HuH-7.5 (cell line): ENCODE measurements at places on chromosomes 12 and 14.

- DNase-seq, result no peak
Measured at GRCh38 chr12:57096099-57096572, 7.2 kb downstream of the NAB2 start.

DNA sequence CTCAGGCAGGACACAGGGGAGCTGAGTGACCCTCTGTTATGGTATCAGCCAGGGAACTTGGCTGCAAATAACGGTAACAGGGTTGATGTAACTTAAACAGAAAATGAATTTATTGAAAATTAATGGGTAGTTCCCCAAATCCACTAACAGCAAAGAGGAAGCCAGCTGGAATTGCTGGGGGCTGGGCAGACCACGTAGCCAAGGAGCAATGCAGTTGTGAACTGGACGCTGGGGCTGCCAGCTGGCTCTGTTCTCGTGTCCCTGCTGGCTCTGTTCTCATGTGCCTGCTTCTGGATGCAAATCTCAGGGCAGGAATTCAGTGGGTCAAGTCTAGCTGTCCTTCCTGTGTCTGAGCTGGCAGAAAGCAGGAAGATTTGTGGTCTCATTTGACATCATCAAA, 1383.3 kb upstream of the TMEM132C start:
- no peak for DNase-seq

DNA sequence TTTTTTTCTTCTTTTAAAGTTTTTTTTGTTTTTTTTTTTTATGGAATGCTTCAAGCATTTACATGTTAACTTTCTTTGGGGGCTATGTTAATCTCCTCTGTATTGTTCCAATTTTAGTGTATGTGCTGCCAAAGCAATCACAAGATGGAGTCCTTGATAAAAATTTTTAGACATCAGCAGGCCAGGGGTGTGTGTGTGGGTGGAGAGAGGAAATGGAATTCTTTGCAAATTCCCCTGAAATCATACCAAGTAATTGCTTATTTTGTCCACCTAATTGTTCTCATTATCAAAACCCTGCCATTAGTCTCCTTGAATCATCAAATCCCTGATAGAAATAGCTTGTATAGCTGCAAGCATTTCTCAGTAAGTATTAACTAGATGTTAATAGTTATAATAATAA, 21.7 kb downstream of the RNF212B start:
- no peak for DNase-seq

GRCh38 chr12:132475304-132476037, 14.5 kb upstream of the FBRSL1 start:
- DNase-seq, result no peak

DNA sequence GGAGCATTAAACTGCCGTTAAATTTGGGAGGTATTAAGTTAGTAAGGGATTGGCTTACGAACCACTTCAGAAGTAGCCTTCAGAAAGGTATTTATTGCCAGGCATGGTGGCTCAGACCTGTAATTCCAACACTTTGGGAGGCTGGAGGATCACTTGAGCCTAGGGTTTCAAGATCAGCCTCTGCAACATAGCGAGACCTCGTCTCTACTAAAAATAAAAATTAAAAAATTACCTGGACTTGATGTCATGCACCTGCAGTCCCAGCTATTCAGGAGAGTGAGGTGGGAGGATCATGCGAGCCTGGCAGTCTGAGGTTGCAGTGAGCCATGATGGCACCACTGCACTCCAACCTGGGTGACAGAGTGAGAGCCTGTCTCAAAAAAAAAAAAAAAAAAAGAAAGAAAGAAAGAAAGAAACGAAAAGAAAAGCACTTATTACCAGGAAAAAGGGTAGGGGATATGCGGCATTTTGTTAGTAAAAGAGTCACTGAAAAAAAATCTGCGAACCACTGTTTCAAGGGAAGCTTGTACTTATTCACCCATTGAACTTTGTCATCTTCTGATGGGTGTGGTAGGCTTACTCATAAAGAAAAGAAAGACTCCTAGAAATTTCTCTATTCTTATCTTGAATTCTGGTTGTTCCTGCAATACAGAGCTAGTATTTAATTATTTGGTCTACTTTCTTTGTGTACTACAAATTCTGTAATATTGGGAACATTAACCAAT, 33.6 kb upstream of the PLEKHA5 start:
- no peak for DNase-seq

DNA sequence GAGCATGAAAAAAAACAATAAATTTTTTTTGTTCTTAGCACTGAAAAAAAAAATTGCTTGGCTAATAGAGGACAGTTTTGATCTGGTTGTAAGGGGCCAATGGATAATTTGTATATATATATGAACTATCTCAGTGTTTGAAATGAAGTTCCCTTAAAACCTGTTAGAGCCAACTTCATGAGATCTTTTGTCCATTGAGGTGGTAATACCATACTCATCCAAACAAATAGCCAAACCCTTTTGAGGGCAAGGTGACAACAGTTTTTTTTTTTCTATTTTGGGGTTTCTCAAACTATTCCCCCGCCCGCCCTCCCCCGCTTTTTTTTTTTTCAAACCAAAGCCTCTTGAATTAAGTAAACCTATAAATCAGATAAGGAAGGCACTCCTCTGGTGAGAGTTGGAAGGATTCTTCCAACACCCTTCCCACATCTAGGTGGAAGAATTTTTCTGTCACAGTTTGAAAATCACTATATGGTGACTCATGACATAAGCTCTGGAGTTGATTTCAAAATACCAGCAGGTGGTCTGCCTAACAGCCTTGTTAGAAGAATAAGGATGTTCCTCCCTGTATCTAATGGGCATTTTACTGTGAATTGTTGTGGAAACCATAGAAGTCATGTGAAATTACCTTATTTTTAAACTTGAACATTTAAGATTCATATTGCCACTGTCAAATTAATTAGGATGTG, 10.2 kb downstream of the ARHGAP5 start:
- peak; percentile 59 for DNase-seq

GRCh38 chr14:75907756-75908359, 73.9 kb downstream of the TGFB3 start:
- DNase-seq, result no peak

DNA sequence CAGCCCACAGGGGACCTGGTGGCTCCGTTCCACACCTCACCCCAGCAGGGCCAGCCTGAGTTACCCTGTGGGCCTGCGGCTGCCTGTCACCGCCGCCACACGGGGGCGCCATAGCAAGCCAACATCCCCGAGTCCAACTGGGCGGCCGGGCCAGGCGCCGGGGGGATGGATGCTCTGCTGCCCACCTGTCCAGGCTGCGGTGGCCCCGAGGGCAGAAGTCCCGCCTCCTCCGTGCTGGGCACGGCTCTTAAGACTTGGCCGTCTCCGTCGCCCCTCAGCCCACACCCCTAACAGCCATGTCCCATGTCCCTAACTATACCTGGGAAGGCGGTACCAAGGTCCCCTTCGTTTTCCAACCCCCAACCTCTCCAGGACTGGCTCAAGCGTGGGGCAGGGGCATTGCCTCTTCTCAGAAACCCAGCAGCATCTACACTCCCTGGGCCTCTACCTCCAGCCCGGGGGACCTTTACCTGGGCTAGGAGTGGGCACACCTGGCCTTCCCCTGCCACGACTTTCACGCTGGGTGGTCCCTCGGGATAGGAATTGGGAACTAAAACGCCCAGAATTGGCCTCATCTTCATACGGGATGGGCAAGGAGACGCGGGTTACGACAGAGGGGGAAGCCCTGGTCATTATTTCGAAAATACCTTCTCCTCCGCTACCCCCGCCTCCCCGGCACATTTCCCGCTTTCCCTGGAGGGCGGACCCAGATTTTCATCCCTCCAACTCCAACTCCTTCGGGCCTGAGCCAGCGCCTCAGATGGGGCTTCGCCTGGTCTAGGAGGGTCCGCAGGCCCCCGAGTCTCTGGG, 1.1 kb upstream of the CYP46A1 start:
- peak; percentile 91 for DNase-seq

- DNase-seq, result peak; percentile 7
Measured at GRCh38 chr12:83102499-83102898, 415.8 kb downstream of the TMTC2 start.

DNA sequence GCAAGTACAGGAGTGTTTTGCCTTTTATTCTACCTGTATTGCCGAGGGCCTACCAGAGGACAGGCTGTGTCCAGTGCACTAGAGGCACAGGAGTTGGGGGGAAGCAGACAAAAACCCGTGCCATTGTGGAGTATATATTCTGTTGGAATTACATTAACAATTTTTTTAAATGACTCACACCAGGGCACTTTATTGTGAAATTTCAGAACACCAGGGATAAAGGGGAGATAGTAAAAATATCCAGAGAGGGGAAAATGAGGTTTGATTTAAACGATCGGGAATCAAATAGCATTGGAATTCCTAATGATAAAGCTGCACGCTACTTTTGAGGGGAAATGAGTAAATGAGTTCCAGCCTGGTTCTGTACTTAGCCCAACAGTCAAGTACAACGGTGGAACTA, 123.2 kb downstream of the PELI2 start:
- no peak for DNase-seq

GRCh38 chr14:103065861-103066260, 8.5 kb upstream of the CDC42BPB start:
- no peak for DNase-seq

DNA sequence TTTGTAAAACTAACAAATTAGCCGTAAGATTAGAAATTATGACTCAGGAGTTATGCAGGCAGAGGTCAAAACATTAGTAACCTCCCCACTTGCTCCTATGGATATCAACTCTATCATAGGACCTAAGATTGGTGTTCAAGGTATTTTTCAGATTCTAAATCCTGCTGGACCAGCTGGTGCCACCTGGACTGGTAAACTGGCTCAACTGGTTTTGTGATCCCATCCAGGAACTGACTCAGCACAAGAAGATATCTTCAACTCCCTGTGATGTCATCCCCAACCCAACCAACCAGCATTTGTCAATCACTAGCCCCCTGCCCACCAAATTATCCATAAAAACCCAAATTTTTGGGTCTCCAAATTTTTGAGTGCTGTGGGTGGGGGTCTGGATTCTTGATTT, 98.1 kb upstream of the OR4E1 start:
- no peak for DNase-seq

- no peak for DNase-seq
Measured at GRCh38 chr14:92122761-92123160, 992 bp downstream of the CPSF2 start.

DNA sequence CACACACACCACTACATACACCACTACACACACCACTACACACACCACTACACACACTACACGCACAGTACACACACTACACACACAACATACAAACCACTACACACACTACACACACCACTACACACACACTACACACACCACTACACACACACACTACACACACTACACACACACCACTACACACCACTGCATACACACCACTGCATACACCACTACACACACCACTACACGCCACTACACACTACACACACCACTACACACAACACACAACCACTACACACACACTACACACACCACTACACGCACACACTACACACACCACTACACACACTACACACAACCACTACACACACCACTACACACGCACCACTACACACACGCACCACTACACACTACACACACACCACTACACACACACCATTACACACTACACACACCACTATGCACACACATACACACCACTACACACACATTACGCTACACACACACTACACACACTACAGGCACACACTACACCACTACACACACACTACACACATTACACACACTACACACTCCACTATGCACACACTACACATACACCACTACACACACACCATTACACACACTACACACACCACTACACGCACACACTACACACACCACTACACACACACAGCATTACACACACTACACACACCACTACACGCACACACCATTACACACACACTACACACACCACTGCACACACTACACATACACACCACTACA, 12.5 kb downstream of the NOC4L start:
- DNase-seq, result no peak

- no peak for DNase-seq
Measured at GRCh38 chr12:69502345-69503081, 32.3 kb downstream of the FRS2 start.

GRCh38 chr14:71250791-71251190, 343.5 kb downstream of the PCNX1 start:
- DNase-seq, result no peak

- no peak for DNase-seq
Measured at GRCh38 chr12:120735181-120735580, 9.6 kb downstream of the ACADS start.

DNA sequence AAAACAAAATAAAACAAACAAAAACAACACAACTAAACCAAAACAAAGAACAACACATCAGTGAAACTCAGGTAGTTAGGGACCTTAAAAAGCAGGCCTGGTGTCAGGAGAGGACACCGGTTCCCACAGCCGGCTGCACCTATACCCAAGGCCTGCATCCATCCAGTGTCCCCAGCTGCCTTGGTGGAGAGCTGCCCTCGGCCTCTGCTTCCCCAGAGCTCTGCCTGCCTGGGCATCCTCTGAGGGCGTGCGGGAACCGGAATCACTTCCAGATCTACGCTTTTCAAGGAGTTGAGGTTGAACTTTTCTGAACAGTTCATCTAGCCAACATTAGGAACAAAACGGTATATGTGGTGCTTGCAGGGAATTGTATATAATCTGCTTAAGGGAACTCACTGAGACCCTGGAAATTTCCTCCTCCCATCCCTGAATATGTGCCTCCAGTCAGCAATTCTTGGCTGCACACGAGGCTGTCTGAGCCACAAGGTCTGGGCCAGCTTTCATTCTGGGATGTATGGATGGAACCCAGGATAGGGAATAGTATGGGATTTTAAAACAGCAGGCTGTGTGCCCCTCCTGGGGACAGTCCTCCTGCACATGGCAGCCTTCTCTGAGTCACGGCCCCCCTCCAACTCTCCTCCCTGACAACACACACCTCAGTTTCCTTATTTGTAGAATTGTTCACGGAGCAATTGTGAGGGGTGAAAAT, 319.0 kb upstream of the RTL1 start:
- no peak for DNase-seq

DNA sequence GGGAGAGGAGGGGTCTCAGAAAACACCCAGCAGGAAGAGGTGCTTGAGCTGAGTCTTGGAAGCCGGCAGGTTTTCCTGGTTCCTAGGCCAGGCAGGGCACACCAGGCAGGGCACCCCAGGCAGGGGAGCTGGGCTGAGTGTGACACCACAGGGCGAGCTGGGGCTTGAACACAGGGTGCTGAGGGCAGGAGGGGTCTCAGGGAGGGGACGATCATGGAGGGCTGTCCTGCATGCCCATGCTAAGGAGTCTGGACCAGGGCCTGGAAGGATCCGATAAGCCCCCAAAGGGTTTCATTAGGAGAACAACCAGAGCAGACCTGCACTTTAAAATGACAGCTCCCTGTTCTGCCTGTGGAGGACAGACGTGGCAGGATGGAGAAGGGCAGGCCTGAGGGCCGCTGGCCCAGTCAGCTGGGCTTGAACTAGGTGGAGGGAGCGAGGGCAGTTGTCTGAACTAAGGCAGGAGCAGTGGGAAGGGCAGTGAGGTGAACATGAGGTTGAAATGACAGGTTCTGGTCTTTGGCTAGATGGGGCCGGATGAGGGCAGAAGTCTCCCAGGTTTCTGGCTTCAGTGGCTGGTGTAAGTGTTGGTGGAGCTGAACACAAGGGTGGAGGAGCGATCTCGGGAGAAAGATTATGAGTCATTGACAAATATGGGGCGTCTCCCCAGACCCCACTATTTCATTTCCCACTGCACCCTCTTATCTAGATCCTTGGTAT, 171.0 kb upstream of the PZP start:
- DNase-seq, result no peak

- DNase-seq, result no peak
Measured at GRCh38 chr14:75496755-75497154, 25.5 kb upstream of the BATF start.
